ENCODE measurements at places on chromosomes 6 and 20.

DNA sequence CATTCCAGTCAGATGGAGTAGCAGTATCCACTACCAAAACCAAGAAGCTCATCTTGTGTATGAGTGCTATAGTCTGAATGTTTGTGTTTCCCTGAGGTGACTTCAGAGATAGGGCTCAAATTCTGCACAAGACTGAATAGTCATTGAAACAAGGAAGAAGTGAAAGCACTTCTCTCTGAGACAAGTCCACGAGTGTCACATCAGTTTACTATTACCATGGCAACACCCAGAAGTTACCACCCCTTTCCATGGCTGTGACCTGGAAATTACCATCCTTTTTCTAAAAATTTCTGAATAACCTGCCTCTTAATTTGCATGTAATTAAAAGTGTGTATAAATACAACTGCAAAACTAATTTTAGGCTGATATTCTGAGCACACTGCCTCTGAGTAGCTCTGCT, 682.1 kb upstream of the ADGRB3 start:
- peak; percentile 50 for DNase-seq

- no peak for DNase-seq
These were observed 514 bp downstream of the STMND1 start for GRCh38 chr6:17102258-17102870.

DNA sequence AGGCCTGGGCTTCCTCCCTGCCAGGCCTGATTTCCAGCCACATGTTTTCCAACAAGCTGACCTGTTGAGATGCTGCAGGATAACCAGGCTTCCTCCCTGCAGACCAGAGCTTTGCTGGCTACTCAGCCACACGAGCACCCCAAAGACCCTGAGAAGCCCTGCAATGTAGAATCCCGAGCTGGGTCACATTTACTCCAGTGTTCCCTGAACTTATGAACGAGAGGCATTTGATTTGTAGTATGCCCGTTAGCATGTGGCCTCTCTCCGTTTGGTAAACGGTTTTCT, 4.0 kb downstream of the SIRPA start:
- no peak for DNase-seq

DNA sequence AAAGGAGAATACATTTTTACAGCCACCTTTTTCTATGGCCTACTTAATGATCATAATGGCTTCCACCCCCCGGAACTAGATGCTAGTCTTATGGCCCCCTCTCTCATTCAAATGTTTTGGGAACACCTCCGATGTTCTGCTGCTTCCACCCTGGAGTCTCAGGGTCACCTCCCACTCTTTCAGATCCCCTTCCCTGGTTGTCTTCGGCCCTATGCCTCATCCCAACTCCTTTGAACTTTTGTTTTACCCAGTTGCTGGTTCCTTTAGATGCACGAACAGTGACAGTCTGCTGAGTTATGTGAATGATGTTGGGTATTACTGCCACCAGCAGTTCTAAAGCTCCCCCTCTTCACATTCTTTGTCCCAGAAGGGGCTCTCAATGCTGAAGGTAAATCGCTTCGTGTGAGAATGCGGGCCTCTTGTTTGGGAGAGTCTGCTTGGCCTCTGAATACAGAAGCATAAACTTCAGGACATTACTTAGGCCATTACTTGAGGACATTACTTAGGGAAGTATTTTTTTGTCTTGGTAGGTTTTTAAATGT, 309.1 kb downstream of the SOX4 start:
- no peak for DNase-seq

- no peak for DNase-seq
These were observed 146.9 kb upstream of the C6orf118 start for GRCh38 chr6:165456286-165456685.

DNA sequence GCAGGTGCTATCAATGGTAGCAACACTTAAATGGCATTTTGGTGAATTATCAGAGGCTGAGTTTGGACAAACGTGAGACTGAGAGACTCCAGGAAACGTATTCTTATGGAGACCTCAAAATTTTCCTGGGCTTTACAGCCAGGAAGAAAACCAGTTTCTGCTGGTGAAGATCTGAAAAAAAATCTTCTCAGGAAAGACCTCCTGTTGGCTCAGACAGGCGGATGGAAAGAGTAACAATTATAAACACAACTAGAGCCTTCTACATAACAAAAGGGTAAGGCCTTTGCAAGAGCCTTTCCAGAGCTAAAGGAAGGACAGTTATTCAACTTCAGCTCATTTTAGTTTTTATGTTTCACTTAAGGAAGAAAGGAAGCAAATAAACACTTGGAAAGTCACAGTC, 274.4 kb downstream of the THBS2 start:
- DNase-seq = no peak

GRCh38 chr6:30810813-30811339, 66.5 kb upstream of the IER3 start:
- DNase-seq = no peak

DNA sequence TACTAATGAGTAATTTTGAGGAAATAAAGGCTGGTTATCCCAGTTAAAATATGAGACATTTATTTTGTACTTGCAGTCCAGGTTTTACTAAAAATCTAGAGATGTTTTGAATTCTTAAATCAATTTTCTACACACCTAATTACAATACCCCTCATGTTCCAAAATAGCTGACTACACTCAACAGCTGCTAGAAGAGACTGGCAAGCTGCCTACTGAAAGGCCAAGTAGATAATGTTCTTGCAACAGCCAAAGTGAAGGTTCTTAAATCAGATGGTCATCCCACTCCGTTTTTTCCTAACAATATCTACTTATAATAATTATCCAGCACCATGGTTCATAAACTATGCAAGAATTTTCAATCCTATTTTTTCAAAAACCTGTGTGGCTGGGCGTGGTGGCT, 69.0 kb downstream of the DTNBP1 start:
- no peak for DNase-seq

GRCh38 chr6:156718647-156719394, 58.4 kb upstream of the ARID1B start:
- peak; percentile 69 for DNase-seq

DNA sequence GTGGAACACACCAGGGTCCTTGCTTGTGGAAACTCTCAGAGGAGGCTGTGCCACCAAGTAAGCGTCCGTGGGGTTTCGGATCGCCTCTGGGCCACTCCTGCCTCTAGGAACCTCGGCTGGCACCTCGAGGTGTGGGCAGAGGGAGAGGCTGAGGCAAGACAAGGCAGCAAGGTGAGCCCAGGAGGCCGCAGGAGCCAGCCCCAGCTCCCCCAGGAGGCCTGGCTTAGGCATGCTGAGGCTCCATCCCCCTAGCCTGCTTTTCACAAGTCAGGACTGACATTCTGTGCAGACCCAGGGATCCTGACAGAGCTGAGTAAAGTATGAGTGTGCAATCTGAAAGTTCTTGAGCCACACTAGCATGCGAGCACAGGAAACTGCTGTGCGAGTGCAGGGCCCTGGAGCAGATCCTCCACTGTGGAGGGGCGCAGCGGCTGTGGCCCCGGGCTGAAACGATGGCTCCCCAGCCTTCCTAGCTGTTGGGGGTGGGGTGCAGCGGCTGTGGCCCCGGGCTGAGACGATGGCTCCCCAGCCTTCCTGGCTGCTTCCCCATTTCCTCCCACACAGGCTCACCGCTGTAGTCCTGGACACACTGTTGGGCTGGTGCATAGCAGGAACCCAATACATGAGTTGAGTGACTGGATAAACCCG, 75.2 kb upstream of the CD93 start:
- peak; percentile 84 for DNase-seq

GRCh38 chr20:37293301-37293943, 4.0 kb downstream of the MANBAL start:
- DNase-seq = no peak

- no peak for DNase-seq
These were observed 584.8 kb downstream of the HDGFL1 start for GRCh38 chr6:23154159-23154558.

DNA sequence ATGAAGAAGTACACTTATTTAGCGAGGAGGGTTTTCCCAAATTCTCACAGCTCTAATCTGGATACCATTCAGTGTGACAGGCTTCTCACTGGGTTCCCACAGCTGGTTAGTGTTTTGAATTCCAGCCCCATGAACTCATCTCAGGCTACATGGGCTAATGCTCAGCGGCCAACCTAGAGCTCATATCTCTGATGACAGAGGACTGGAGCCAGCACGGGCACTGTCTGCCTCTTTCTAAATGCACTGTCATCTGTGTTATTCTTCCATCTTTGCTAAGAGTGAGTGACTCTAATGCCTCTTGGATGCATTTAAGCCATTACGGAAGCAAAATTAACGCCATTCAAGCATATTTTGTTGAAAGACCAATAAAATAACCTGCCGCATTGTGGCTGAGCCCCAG, 308.9 kb upstream of the JAG1 start:
- DNase-seq = peak; percentile 95

DNA sequence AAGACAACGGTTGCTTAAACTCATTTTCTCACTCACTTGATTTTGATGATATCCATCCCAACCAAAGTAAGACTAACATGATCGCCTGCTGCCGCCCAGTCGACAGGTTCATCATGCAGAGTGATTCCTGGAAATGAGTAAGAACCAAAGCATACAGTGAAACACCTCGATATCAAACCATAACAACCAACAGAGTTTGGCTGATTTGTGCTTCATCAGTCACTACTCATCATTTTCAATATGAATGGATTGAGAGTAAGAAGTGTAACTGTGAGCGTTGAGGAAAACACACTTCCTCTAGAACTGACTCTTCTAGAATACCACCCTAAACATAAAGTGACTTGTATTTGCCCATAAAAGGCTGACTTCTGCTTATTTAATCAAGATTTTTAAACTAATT, 29.2 kb upstream of the ALDH8A1 start:
- no peak for DNase-seq

DNA sequence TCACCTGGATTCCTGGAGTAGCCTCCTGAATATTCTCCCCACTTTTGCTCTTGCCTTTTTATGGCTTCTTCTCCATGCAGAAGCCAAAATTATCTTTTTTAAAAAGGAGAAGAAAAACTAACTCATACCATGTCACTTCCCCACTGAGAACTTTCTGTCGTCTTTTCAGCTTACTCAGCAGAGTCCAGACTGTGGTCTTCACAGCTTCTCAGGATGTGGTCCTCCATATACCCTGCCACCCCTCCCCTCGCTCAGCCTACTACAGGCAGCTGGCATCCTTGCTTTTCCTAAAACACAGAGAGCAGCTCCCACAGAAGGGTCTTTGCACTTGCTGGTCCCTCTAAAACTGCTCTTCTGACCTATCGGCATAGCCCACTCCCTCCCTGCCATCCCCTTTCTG, 89.4 kb upstream of the ISM1 start:
- DNase-seq = no peak

DNA sequence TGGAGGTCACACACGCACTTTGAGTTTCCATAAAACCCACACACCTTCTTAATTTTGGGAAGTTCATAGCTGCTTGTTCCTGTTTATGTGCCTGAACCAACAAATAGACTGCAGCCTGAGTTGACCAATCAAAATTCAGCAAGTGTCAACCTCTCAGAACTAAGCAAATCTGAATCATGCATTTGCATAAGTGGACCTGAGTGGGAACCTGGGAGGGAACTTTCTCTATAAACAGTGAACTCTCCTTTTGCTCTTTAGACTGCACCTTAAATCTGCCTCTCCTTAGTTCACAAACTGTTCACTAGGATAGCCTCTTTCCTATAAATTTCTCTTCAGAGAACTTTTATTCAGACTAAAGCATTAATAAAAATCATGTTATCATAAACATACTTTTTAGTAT, 37.9 kb downstream of the SLC17A1 start:
- no peak for DNase-seq

DNA sequence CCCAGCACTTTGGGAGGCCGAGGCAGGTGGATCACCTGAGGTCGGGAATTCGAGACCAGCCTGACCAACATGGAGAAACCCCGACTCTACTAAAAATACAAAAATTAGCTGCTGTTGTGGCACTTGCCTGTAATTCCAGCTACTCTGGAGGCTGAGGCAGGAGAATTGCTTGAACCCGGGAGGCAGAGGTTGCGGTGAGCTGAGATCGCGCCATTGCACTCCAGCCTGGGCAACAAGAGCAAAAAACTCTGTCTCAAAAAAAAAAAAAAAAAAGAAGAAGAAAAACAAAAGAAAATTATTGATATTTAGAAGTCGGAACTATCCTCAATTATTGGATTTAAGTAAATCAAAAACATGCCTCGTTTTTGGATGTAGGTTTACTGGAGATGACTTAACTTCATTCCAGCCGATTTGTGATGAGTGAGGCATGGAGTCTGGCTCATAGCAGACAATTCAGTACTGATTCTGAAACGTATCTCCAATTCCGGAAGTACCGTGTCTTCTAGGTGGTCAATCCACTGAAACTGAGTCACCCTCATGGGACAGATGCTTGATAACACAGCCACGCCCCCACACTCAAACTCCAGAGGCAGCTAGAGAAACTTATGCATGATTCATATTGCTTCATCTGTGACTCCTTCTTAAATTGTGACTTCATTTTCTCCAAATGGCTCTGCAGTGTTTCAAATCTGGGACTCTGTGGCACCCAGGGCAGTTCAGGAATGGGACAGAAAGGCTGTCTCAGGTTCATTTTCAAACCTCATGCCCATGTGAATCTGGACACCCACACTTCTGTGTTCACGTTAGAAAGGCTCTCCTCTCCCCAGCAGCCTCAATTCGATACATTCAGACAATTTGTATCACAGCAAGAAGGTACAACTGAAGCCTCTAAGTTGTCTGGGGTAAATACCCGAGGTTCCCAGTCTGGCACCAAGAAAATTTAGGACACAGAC, 110.4 kb upstream of the ARMC2 start:
- peak; percentile 99 for DNase-seq

DNA sequence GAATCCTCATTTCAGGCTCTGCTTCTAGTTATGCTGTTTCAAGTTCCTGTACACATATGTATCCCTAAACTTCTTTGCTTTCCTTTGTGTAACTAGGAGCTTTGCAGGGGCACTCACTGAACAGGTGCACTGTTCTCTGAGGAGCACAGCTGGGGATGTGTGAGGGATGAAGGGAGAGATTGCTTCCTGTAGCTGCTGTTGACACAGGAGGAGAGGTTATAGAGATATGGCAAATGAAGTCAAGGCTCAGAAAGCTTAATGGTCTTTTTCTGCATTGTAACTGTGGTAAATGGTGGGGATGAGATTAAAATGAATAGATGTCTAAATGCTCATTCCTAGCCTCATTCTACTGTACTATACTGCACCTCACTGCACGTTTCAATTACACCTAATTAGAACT, 454.3 kb downstream of the BTBD3 start:
- no peak for DNase-seq

GRCh38 chr6:83985308-83985713, 48.3 kb upstream of the MRAP2 start:
- no peak for DNase-seq

GRCh38 chr20:10454151-10454750, 19.1 kb downstream of the SLX4IP start:
- DNase-seq = no peak

DNA sequence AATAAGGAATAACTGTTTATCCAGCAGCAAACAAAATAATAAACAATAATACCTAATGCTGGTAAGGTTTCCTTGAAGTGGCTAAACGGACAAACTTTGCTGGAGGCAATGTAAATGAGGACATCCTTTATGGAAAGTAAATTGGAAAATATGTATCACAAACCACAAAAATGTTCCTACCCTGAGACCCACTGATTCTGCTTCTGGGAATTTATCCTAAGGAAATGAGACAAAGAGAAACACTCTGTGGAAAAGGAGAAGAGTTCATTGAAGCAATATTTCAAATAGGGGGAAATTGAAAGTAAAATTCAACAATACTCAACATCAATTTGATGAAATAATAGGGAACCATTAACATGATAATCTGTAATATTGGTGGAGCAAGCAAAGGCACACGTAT, 37.9 kb downstream of the MAFB start:
- peak; percentile 87 for DNase-seq

- no peak for DNase-seq
These were observed 69.5 kb downstream of the SLX4IP start for GRCh38 chr20:10504608-10504993.

All from M059J (cell line).